Colonic mucosa (tissue), 4 donors: ENCODE measurements at places on chromosomes 2 and 18. TPM values are rescaled to one million over a fixed set of nuclear protein-coding genes. Genes with fewer than 3 reads are reported as not detected.

Gene CDK5R2
- 0.56 TPM for total RNA-seq

Gene C2orf68
- 36.8 TPM for total RNA-seq

Gene RANBP2
- 72.0 TPM for total RNA-seq

Gene APLF
- 0.96 TPM for total RNA-seq

DNA sequence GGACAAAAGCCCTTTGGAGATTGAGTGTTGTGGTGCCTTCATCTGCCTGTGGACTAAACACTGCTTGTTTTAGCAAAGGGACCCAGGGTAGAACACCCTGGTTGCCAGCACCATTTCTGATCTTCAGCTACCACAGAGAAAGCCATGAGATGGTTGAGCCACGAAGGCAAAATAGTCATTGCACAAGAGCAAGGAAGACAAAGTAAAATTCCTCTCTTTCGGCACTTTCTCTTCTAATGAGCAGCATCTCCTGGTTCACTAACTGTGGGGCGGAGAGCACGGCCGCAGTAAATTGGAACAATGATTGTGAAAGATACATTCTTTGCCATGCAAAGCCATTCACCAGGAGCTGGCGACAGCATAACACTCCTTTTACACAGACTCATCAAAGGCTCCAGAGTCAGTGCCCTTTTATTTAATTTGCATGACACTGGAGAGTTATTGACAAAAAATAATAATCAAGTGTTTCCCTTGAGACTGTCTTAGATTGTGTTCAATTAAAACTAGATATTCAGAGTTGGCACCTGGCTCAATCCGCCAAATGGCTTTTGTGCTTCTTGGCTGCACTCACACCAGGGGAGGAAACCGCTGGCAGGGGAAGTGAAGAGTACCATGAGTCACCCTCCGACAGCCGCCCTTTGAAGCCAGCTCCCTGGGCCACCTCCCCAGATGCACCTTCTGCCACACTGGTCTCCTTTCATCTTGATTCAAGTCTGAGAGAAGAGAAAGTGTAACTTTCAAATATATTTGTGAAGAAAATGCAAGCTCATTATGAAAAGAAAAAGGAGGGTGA is 100.5 kb upstream of the MEIS1 start:
- no peak overlapping the region for H3K4me3 ChIP-seq
- no peaks in the 10 kb centered on the region for H3K36me3 ChIP-seq
- no peak for DNase-seq
- no peak overlapping the region for H3K27ac ChIP-seq
- H3K4me1 ChIP-seq, result no peaks in the 10 kb centered on the region

GRCh38 chr2:101758001-101758400 is 60.5 kb downstream of the MAP4K4 start:
- no peak overlapping the region for H3K4me3 ChIP-seq
- no peaks in the 10 kb centered on the region for H3K27me3 ChIP-seq
- H3K4me1 ChIP-seq, result no peaks in the 10 kb centered on the region
- no peaks in the 10 kb centered on the region for H3K36me3 ChIP-seq
- DNase-seq, result no peak
- H3K27ac ChIP-seq, result no peak overlapping the region

DNA sequence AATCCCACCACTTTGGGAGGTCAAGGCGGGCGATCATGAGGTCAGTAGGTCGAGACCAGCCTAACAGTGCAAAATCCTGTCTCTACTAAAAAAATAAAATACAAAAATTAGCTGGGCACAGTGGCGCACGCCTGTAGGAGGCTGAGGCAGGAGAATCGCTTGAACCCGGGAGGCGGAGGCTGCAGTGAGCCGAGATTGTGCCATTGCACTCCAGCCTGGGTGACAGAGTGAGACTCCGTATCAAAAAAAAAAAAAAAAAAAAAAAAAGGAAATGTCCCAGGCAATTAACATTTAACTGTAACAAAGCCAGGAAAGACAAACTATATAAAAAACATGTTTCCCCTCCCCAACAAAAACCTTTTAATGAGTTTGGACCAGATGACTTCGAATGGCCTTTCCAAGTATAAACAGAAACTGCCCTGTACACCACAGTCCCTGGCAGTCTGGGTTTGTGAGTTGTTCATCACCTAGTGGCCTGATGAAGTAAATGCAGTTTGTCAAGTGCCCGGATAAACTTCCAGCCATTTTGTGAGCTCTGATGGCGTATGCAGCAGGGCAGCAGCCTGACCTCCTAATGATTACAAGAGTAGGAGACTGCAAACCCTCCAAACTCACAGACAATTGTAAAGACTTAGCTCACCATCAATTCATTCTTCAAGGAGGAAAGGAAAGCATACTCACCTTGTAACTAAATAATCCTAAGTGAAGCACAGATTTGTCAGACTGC is 16.6 kb upstream of the PCBP1 start:
- no peaks in the 10 kb centered on the region for H3K36me3 ChIP-seq
- H3K4me3 ChIP-seq, result no peak overlapping the region

DNA sequence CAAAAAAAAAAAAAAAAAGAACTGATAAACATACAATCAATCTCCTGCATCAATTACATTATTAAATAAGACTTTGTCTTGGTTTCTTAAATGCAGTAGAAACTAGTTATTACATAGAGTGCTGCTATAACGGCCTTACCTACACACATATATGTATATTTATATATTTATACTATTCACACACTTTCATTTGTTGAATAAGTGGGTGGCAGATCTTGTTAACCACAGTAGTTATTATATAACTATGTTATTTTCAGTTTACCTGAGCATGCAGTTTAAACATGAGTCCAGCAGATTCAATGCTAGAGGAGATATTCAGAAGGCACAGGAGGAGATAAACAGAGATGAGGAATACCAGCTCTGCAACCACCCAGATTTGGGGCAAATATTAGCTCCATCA is 81.5 kb upstream of the CD226 start:
- no peaks in the 10 kb centered on the region for H3K27me3 ChIP-seq
- H3K27ac ChIP-seq, result no peak overlapping the region
- no peaks in the 10 kb centered on the region for H3K4me1 ChIP-seq
- H3K36me3 ChIP-seq, result no peaks in the 10 kb centered on the region
- H3K4me3 ChIP-seq, result no peak overlapping the region

- H3K4me1 ChIP-seq, result no peaks in the 10 kb centered on the region
- no peak overlapping the region for H3K4me3 ChIP-seq
- H3K36me3 ChIP-seq, result no peaks in the 10 kb centered on the region
Measured at GRCh38 chr2:85826990-85827878, 61.6 kb downstream of the ST3GAL5 start.

DNA sequence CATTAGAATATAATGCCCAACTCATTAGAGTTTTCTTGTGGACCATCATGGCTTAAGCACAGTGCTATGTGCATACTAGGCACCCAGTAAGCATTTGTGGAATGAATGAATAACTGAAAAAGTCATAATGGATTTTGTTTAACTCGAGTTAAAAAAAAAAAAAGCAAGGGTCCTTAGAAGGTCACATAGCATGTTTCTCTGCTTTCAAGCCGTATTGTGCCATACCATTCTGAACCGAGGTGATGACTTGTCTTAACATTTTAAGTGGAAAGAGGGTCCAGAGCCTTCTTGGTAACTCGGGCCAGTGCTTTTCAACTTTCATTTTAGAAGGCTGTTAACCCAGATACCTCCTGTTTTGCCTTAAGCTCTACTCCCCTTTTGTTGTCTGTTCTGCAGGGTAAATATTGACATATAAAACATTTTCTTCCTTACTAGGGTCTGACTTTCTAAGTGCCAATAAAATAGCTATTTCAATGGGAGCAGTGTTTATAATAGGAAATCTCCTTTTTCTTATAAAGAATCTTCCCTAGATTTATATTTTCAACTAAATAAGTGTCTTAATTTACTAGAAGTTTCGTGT is 787 bp upstream of the ADGRF3 start:
- H3K4me1 ChIP-seq, result peaks cover 17% of the 10 kb centered on the region
- no peaks in the 10 kb centered on the region for H3K36me3 ChIP-seq
- no peak for DNase-seq
- no peaks in the 10 kb centered on the region for H3K27me3 ChIP-seq
- peak overlapping the region; percentile 96 for H3K27ac ChIP-seq
- peak overlapping the region; percentile 83 for H3K4me3 ChIP-seq

DNA sequence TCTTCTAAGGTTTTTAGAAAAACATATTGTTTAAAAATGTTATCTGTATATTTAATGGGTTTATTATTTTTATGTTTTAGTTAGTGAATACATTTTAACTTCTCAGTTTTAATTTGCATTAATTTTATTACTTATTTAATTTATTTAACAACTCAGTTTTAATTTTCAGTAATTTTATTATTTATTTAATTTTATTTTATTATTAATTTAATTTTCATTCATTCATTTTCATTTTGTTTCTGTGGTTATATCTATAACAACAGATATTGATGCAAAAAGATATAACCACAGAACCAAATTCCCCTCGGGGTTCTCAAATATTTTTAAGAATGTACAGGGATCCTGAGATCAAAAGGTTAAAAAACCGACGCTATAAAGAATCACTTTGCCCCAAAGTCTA is 23.0 kb downstream of the FAM237A start:
- H3K27ac ChIP-seq, result no peak overlapping the region
- H3K4me1 ChIP-seq, result no peaks in the 10 kb centered on the region
- no peaks in the 10 kb centered on the region for H3K36me3 ChIP-seq
- DNase-seq, result no peak
- H3K27me3 ChIP-seq, result no peaks in the 10 kb centered on the region

- no peak overlapping the region for H3K4me3 ChIP-seq
- no peak for DNase-seq
- no peak overlapping the region for H3K27ac ChIP-seq
- H3K36me3 ChIP-seq, result no peaks in the 10 kb centered on the region
Measured at GRCh38 chr18:34880403-34880802, 160.8 kb upstream of the MAPRE2 start.

DNA sequence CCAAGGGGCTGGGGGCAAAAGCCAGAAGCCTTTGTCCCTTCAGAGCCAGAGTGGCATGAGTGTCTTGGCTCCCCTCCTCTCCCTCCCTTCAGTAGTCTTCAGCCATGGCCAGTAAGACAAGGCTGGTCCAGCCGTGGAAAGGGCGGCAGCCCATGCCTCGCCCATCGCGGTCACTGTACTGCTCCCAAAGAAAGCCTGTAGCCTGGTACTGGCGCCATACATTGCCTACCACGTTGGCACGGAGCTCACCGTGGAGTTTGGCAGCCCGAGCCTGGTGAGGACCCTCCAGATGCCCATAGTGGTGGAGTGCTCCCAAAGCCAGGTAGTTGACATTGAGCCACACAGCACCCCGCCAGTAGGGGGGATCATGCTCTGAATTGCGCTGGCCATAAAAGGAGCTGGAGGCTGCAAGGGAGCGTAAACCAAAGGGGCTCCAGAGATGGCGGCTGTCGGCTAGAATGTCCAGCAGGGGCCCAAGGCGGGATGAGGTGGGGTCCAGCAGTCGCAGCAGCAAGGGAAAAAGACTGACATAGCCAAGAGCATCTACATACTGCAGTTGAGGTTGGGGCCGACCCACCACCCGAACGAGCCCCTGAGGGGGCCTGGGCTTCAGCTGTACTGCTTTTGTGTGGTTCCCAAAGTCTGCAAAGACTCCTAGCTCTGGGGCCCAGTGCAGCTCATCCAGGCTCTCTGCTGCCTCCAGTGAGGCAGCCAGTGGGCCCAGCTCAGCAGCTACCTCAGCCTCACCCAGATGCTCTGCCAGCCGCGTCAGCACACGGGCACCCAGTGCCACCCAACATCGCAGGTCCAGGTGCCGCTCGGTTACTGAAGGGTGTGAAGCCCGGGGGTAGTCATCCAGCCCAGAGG is 3.2 kb downstream of the WBP1 start:
- no peaks in the 10 kb centered on the region for H3K27me3 ChIP-seq
- no peak overlapping the region for H3K27ac ChIP-seq
- H3K4me1 ChIP-seq, result peaks cover 7% of the 10 kb centered on the region
- no peak for DNase-seq

DNA sequence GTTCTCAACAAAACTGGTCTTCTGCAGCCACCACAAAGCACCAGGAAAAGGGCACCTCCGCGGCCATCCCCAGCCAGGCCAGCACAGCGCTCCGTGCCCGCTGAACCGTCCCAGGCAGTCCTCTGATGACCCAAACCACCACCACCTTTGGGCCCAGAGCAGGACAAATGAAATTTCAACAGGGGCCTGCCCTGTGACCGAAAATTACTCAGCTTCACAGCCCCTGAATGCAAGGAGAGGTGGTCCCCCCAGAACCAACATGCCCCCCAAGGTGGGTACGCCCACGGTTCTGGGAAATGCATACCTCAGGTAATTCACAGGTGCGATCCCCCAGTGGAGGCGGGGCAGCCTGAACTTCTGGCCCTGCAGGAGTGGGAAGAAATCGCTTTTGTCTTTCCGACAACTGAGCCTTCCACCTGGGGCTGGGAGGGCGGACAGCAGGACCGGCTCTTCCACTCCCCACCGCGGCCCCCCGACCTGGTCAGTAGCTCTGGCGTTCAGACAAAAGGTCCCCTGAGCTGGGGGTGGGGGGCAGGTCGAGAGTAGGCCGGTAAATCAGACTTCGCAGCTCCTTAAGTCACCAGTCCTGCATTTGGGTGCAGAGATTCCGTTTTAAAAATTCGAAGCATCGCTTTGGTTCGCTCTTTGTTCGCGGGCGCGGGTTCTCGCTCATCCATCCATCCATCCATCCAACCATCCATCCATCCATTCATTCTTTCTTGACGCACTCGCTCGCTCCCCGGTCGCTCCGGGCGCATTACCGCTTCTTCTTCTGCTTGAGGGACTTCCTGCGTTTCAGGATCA is 1.4 kb downstream of the ARL4C start:
- no peaks in the 10 kb centered on the region for H3K36me3 ChIP-seq
- peaks cover 16% of the 10 kb centered on the region for H3K27me3 ChIP-seq
- no peak for DNase-seq
- peak overlapping the region; percentile 50 for H3K4me3 ChIP-seq
- H3K4me1 ChIP-seq, result peaks cover 4% of the 10 kb centered on the region
- H3K27ac ChIP-seq, result peak overlapping the region; percentile 64

GRCh38 chr18:73739098-73739497 is 408.5 kb downstream of the FBXO15 start:
- H3K4me3 ChIP-seq, result no peak overlapping the region
- DNase-seq, result no peak
- no peak overlapping the region for H3K27ac ChIP-seq
- no peaks in the 10 kb centered on the region for H3K27me3 ChIP-seq

GRCh38 chr18:9869715-9870430 is 15.9 kb upstream of the TXNDC2 start:
- H3K4me3 ChIP-seq, result no peak overlapping the region
- no peaks in the 10 kb centered on the region for H3K27me3 ChIP-seq
- peak; percentile 41 for DNase-seq
- H3K27ac ChIP-seq, result peak overlapping the region; percentile 39
- no peaks in the 10 kb centered on the region for H3K4me1 ChIP-seq

DNA sequence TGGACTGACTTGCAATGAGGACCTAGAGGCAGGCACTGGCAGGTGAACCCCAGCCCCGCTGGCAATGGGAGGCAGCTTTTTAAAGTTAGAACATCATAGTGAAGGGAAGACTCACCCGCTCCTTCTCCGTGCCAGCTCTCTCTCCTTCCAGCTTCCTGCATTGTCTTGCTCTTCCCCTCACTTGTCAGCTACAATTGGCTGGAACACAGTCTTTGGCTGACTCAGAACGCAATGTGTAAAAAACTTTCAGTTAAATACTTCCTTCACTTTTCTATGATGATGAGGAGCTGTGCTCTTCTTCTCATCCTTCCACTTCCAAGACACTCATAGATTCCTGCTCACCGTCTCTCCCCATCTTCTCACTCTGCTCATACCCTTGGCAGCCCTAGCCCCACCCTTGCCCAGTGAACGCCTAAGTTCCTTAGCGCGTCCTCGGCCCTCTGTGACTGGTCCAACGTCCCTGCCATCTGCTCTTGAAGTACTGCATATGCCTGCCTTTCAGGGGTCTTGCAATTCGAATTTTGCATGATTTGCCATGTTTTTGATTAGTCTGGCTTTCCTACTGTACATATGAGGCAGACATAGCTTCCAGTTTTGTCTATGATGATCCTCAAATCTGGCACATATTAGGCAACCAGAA is 118.0 kb upstream of the TMEM200C start:
- H3K36me3 ChIP-seq, result no peaks in the 10 kb centered on the region
- no peak for DNase-seq
- no peak overlapping the region for H3K4me3 ChIP-seq
- H3K27ac ChIP-seq, result no peak overlapping the region
- H3K27me3 ChIP-seq, result no peaks in the 10 kb centered on the region
- H3K4me1 ChIP-seq, result no peaks in the 10 kb centered on the region
